ENCODE measurements at places on chromosomes 16 and 17.
A peak's percentile ranks its signal among the peaks of the same experiment; 100 is the strongest.

DNA sequence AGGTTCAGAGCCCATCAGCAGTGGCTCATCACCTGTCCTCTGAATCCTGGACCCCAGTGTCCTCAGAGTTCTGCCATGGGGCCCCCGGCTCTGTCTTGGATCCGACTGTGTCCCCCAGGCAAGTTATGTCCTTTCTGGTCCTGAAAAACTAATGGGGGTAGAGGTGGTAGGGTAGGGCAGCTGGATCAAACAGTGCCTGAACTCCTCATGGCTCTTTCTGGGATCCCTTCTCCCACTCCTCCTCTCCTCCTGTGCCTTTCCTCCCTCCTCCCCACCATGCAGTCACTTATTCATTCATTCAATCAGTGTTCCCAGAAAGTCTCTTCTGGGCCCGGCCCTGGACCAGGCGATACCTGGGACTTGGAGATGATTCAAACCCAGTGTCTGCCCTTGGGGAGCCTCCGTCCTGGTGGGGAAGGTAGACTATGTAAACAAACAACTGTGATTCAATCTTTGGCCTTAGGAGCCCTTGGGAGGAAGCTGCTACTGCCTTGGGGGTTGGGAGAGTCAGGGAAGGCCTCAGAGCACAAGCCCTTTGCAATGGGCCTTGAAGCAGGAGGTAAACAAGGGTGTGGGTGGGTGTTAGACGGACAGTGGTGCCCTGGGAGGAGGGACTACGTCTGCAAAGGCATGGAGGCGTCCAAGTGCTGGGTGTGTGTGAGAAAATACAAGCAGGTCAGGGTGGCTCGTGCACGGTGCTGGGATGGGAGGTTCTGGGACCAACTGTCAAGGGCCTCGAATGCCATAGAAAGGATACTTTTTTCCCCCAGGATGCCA lies 6.4 kb upstream of the FAM83G start:
- no peak for DNase-seq

GRCh38 chr17:79796444-79796762 lies 474 bp downstream of the CBX8 start:
- no peak for DNase-seq

GRCh38 chr17:81911969-81912368 lies 770 bp upstream of the PCYT2 start:
- no peak for DNase-seq

DNA sequence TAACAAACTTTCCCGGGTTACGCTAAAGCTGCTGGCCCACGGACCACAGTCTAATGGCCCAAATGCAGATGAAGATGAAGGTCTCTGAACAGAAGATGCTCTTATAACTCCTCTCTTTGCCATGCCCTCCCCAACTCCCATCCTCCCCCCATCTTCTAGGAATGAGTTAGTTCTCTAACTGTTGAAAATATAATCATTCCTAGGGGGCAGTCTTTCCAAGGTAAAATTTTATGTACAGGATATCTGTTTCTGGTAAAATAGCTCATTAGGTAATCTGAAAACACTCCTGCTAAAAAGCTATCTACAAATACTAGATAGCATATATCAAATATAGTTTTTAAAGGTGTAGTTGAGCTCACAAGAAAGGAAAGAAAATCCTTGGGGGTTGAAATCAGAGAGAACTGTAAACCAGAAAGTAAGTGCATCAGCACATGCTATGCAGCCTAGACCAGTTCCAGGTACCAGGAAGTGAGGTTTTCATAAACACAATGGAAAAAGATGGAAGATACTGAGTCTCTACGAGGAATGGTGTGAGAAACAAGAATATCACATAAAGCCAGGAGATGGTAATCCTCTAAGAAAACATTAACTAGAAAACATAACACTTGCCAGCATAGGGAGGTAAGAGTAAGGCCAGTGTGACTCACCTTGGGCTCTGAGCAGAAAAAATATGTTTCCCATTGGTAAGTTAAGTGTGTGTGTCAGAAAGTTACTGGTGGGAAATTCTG lies 38.1 kb downstream of the CMC2 start:
- no peak for DNase-seq

DNA sequence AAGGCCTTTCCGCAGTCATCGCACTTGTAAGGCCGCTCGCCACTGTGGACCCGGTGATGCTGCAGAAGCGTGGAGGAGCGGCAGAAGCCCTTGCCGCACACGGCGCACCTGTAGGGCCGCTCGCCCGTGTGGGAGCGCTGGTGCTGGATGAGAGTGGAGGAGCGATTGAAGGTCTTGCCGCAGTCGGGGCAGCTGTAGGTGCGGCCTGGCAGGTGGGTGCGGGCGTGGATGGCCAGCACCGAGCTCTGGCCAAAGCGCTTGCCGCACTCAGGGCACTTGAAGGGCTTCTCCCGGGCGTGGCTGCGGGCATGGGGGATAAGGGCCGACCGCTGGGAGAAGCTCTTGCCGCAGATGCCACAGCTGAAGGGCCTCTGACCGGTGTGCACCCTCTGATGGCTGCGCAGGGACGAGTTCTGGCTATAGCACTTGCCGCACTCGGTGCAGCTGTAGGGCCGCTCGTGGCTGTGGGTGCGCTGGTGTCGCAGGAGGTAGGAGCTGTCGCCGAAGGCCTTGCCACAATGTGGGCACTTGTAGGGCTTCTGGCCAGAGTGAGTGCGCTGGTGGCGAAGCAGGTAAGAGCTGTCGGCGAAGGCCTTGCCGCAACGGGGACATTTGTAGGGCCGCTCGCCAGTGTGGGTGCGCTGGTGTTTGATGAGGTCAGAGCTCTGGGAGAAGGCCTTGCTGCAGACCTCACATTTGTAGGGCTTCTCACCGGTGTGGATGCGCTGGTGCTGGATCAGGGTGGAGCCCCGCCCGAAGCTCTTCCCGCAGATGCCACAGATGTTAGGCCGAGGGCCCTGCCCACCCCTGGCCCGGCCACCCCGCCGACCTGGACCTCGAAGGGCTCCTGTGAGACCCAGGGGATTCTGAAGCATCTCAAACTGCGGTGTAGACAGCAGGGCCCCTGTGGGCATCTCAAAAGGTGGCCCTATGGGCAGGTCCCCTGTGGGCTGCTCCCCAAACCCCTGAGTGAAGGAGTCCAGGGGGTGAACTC lies 1.5 kb downstream of the ZNF768 start:
- DNase-seq: no peak

DNA sequence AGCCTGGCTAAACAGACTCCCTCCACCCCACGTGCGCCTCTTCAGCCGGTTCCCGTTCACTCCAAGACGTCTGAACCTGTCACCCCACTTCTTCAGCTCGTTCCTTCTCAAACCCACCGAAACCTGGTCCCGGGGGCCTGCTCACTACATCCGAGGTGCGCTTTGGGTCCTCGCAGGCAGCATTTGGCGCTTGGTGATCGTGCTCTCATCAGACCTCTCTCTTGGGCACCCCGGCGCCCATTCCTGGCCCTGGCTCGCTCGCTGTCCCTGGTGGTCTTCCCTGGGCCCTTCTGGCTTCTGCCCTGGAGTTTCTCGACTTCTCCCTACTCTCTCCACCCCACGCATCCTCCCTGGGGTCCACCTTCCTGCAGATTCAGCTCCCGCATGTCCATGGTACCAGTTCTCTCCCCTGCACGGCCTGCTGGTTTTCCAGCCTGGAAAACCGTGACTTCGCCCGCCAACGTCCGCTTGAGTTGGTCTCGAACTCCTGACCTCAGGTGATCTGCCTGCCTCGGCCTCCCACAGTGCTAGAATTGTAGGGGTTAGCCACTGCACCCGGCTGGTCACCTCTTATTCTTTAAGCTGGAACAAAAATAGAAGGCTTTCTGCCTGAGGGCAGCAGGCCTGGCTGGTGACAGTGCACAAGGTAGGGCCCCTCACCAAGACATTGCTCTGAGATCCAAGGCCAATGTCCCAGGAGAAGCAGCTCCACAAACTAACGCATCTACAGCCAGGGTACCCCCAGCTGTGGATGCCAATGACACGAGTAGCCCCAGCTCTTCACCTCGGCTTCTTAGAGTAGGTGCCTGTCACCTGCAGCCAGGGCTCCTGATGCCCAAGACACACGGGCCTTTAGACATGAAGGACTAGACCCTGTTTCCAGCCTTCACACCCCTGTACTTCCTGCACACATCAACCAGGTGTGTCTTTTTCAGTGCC lies 1.1 kb upstream of the MEAK7 start:
- DNase-seq: no peak

DNA sequence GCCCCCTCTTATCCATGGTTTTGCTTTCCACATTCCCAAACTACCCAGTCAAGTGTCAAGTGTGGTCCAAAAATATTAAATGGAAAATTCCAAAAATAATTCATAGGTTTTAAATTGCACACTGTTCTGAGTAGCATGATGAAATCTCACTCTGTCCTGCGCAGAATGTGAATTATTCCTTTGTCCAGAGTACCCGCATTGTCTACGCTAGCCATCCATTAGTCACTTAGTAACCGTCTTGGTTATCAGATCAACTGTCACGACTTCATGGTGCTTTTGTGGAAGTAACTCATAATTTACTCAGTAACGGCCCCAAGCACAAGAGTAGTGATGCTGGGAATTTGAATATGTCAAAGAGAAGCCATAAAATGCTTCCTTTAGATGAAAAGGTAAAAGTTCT lies 94.9 kb downstream of the SLC39A11 start:
- no peak for DNase-seq

DNA sequence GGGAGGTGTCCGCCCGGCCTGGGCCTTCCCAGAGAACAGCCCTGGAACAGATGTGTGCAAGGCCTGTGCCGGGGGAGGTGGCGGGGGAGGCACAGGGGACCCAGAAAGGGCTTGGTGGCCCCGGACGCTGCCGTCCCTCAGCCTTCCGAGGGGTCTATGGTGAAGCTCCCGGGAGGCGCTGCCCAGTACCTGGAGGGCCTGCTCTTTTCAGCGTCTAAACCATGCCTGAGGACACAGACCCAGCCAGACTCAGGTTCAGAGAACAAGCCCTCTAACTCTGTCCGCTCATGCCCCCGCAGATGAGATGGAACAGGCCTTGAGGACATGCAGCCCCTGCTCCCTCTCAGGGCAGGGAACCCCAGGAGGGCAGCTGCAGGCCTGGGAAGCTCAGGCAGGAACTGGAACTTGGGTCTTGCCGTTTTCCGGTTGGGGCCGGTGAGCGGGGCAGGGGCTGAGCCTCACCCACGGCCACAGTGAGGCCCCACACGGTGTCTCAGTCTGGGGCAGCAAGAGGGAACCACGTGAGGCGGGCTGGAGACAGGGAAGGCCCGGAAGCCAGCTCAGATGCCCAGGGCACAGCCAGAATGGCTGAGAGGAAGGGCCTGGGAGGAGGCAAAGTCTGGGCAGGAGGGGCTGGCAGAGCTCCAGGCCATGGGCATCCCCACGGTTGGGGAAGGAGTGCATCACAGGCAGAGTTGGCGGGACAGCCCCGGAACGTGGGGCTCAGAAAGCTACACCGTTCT lies 12.5 kb downstream of the SLC16A3 start:
- no peak for DNase-seq

DNA sequence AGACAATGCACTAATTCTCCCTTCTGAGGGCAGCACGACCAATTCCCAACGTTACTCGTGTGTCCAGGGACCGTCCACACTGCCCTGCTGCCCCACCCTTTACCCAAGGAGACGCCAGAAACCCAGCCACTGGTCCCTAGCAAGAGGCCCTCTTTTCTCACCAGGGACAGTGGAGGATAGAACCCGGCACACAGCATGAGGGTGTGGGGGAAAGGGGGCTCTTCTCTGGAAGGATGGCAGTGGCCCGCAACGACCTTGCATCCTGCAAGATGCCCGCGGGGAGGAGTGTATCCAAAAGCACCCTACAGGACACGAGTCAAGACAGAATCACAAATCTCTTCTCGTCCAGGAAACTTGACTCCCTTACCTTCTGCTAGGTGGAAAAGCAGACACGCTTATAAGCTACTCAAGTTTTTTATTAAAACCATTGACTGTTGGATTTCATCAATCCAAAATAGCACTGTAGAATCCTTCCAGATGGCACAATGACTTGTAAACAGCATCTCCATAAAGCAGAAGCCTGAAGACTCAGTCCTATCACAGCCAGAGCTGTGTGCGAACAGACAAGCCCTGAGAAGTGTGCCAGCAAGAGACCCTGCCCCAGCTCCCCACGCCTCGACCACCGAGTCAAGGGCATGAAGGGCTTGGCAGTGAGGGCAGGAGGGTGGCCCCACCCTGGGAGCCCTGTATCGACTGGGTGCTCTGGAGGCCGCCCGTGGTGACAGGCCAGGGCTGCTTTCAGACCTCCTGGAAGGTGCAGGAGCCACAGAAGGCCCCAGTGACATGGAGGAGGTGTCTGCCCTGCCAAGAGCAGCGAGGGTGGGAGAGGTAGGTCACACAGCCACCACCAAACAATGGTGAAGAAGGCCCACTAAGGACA lies 103.8 kb downstream of the ANKRD11 start:
- no peak for DNase-seq

GRCh38 chr17:31008374-31009041 lies 37.7 kb downstream of the RNF135 start:
- DNase-seq: peak; percentile 84

GRCh38 chr17:42806249-42806648 lies 7.6 kb downstream of the CNTD1 start:
- DNase-seq: no peak

- no peak for DNase-seq
Measured at GRCh38 chr17:82241926-82242697, 13.3 kb downstream of the SLC16A3 start.

- no peak for DNase-seq
Measured at GRCh38 chr16:49727611-49728010, 128.3 kb downstream of the ZNF423 start.

DNA sequence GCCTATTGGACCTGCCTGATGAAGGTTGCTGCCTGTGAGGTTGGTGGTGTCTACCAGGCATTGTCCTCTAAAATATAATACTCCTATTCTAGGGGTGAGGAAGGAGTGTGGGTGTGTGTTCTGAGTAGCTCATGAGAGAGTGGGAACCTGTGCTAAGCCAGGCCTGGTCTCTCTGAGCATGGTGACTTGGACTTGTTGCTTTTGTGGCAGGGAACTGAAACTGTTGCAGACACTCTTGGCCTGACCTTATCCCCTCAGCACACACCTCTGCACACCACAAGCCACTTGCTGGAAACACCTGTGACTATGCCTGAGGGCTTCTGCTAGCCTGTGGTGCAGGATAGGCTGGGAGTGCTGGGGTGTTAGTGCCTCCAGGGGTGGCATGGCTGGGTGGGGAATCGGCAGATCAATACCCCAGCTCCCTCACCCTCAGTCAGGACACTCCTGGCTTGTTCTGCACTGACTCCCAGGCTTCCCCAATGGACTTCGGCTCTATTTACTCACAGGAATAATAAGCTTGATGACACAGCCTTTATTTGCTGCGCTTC lies 29.9 kb downstream of the PLCG2 start:
- peak; percentile 63 for DNase-seq

DNA sequence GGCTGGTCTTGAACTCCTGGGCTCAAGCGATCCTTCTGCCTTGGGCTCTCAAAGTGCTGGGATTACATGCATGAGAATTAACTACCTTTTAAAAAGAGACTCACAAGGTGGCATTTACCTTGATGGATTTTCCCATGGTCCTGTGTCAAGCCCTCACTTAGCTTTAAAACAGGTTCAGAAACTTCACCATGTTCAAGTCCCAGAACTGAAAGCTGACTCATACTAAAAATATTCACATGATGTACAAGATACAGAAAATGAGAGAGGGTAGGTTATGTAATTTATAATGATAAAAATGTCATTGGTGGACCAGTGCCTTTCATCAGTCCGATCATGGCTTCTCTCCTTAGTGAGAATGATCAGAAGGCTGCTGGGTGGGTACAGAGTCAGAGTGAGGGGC lies 4.3 kb upstream of the AKAP1 start:
- no peak for DNase-seq

GRCh38 chr17:82302568-82302963 lies 14.8 kb downstream of the CD7 start:
- no peak for DNase-seq

All from stimulated activated effector memory CD8-positive, alpha-beta T cell treated with anti-CD3 and anti-CD28 coated beads, Interleukin-12 subunit alpha, Interleukin-12 subunit beta, amount 100 ng/mL, for 72 hours (primary cell).